ENCODE measurements at places on chromosomes 7 and 10. TPM values are rescaled to one million over a fixed set of nuclear protein-coding genes. Genes with fewer than 3 reads are reported as not detected.

Gene CNPY1
- not detected for total RNA-seq

Gene PDCD11
- 12.3 TPM for total RNA-seq

Gene GPR146
- not detected for total RNA-seq

Gene ZNF467
- total RNA-seq = 5.6 TPM

Gene ASB4
- total RNA-seq = not detected

Gene ZNF117
- 4.6 TPM for total RNA-seq

Gene RHOBTB1
- 13.1 TPM for total RNA-seq
